ENCODE measurements at places on chromosomes 3 and 15.
A peak's percentile ranks its signal among the peaks of the same experiment; 100 is the strongest.

DNA sequence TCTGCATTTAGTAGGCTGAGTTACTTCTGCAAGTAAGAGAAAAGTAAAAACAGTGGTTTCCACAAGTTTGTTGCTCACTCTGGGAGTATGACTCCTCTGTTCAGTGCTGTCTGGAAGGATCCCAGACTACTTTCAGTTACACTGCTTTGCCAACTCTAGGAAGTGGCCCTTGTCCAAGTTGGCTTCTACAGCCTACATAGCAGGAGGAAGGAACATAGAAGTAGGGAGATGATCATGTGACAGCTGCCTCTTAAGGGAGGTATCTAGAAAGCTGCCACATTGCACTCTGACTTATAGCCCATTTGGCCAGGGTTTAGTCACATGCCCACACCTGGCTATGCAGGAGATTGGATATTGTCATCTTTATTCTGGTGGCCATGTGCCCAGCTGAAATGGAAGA lies 298.1 kb downstream of the NSUN3 start:
- H3K4me1 ChIP-seq = no peaks in the 10 kb centered on the region
- DNase-seq = peak; percentile 63
- H3K27me3 ChIP-seq = no peaks in the 10 kb centered on the region
- H3K36me3 ChIP-seq = no peaks in the 10 kb centered on the region
- no peak overlapping the region for H3K27ac ChIP-seq

GRCh38 chr3:113825090-113825489 lies 13.5 kb upstream of the GRAMD1C start:
- H3K36me3 ChIP-seq = no peaks in the 10 kb centered on the region
- no peak overlapping the region for H3K27ac ChIP-seq
- DNase-seq = no peak
- no peak overlapping the region for H3K4me3 ChIP-seq

DNA sequence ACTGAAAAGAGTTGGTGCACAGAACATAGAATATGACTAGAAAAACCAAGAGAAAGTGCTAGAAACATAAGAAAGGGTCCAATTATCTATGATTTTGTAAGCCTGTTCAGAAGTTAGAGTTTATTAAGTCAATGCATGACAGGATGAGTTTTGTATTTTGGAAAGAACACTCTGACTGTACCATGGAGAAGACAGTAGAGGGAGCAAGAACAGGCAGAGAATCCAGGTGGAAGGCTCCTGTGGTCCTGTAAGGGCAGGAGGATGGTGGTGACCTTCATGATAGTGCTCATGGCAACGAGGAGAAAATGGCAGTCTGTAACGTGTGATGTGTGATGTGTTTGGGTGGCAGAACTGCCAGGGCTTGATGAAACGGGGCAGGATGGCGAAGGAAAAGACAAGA lies 249.1 kb downstream of the CTNNB1 start:
- no peaks in the 10 kb centered on the region for H3K4me1 ChIP-seq
- H3K27me3 ChIP-seq = no peaks in the 10 kb centered on the region
- no peak overlapping the region for H3K4me3 ChIP-seq
- no peak for DNase-seq

GRCh38 chr3:166582236-166582635 lies 745.0 kb upstream of the BCHE start:
- H3K4me3 ChIP-seq = no peak overlapping the region
- no peaks in the 10 kb centered on the region for H3K27me3 ChIP-seq
- DNase-seq = no peak
- H3K27ac ChIP-seq = no peak overlapping the region
- no peaks in the 10 kb centered on the region for H3K36me3 ChIP-seq

DNA sequence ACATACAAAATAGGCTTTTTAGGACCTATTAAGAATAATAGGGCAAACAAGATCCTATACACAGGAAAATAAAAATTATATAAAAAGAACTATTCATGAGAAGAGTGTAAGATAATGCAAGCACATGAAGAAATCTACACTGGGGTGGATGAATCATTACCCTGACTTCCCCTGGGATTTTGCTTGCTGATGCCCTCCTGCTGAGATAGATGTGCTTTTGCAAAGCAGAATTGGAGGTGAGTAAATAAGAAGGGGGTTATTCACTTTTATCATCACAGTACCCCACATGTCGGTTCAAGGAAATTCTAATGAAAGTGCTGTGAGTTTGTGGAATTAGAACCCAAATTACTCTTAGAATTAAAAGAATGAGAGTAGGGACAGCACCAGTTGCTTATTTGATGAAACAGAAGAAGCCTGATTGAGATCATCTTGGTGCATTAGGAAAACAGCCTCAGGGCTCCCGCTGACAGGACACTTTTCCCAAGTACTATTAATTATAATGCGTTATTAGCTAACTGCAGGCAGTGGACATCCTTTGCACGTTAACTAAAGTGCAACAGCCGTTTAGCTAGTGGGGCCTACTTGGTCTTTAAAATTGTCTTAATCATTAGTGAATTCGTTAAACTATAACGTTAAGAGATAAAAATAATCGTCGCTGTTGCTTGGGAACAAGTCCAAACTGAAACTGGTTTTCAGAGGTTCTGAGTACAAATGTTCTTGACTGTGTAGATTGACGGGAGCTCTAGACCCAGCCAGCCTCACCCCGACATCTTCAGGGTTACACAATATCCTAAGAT lies 48.4 kb downstream of the SLC2A2 start:
- H3K4me1 ChIP-seq = no peaks in the 10 kb centered on the region
- H3K27me3 ChIP-seq = no peaks in the 10 kb centered on the region
- no peaks in the 10 kb centered on the region for H3K36me3 ChIP-seq
- H3K27ac ChIP-seq = no peak overlapping the region

DNA sequence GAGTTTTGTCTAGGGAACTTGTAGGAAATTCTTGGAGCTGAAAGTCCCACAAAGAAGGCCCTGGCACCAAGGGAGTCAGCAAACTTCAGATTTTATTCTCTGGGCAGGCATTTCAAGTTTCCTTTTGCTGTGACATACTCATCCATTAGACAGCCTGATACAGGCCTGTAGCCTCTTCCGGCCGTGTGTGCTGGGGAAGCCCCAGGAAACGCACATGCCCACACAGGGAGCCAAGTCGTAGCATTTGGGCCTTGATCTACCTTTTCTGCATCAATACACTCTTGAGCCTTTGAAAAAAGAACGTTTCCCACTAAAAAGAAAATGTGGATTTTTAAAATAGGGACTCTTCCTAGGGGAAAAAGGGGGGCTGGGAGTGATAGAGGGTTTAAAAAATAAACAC lies 15.0 kb downstream of the TIGIT start:
- H3K36me3 ChIP-seq = no peaks in the 10 kb centered on the region
- no peak overlapping the region for H3K27ac ChIP-seq
- no peak overlapping the region for H3K4me3 ChIP-seq
- H3K27me3 ChIP-seq = no peaks in the 10 kb centered on the region

DNA sequence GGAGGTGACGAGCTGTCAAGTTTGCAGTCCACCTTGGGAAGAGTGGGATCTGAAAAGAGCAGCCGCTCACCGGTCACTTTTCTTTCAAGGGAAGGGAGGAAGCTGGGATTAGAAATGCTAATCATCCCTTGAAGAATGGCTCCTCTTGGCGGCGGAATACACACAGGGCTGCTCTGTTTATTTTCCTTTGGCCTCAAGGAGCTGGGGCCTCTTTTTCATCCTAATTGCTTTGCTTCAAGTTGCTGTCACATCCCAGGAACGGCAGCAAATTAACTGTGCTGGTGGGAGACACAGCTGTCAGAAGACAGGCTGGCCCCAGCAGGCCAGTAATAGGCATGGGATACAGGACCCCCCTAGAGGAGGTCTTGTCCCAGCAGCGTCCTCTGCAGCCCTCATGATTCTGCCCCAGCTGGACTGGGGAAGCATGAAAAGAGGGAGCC lies 6.7 kb downstream of the KBTBD13 start:
- no peaks in the 10 kb centered on the region for H3K27me3 ChIP-seq
- peaks cover 35% of the 10 kb centered on the region for H3K4me1 ChIP-seq

GRCh38 chr3:179853176-179853575 lies 183.6 kb downstream of the PEX5L start:
- H3K4me1 ChIP-seq = no peaks in the 10 kb centered on the region
- no peaks in the 10 kb centered on the region for H3K27me3 ChIP-seq
- no peak overlapping the region for H3K27ac ChIP-seq
- H3K4me3 ChIP-seq = no peak overlapping the region
- no peaks in the 10 kb centered on the region for H3K36me3 ChIP-seq
